ENCODE measurements at places on chromosomes 1 and 21. TPM values are rescaled to one million over a fixed set of nuclear protein-coding genes. Genes with fewer than 3 reads are reported as not detected.

ADAM30 gene
- not detected for total RNA-seq

HJV gene
- total RNA-seq = not detected

MCOLN3 gene
- total RNA-seq = 7.2 TPM

C1QA gene
- total RNA-seq = not detected

GRCh38 chr21:35737899-35738346 lies 322.4 kb downstream of the SETD4 start:
- DNase-seq = no peak

GRCh38 chr21:31557421-31558188 lies 101.9 kb upstream of the SOD1 start:
- DNase-seq = peak; percentile 72

GRCh38 chr1:54012863-54013262 lies 5.1 kb downstream of the LDLRAD1 start:
- no peak for DNase-seq

DNA sequence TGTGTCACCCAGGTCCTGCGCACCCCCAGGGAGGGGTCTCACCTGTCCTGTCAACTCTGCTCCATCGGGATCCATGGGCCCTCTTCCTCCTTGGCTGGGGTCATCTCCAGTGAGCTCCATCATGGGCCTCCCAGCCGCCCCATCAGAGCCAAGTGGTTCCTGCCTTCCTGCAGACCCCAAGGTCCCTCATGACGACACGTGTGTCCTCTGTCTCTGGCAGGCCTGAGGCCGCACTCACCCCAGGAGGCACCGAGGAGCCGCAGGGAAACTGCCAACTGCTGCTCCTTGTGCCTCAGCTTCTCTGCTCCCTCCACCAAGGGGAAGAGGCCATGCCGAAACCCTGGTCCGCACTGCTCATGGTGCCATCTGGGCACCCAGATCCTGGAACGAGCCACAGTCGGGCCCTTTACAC lies 46.8 kb downstream of the COL18A1 start:
- DNase-seq = no peak

GRCh38 chr1:114345930-114346479 lies 165.0 kb downstream of the TRIM33 start:
- DNase-seq = peak; percentile 70

DNA sequence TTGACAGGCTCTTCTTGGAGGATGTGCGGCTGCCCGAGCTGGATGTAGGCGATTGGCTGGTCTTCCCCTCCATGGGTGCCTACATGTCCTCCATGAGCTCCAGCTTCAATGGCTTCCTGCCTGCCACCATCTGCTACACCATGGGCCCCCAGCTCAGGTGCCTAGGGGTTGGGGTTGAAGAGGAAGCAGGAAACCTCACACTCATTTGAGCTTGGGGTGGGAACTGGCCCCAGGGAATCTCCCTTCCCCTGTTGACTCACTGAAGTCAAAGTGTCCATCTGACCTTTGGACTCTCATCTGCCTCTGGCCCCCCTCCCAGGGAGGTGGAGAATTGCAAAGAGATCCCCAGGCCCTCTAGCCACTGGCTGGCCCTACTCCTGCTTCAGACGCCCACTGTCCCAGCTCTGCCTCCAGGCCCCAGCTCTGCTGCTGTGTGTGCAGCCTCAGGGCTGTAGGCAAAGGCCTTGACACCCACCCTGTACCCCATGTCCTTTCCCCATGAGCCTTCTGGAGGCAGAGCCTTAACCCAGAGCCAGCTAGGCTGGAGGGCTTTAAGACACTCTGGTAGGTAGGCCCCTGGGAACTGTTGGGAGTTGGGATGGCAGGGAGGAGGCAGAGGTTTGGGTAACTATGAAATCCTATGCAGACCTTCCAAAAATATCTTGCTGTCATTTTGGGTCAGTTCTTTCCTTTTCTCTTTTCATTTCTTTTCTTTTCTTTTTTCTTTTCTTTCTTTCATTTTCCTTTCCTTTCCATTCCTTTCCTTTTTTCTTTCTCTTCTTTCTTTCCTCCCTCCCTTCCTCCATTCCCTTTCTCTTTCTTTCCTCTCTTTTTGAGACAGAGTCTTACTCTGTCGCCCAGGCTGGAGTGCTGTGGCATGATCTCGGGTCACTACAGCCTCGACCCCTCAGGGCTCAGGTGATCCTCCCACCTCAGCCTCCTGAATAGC lies 66.9 kb upstream of the TINAGL1 start:
- DNase-seq = no peak

- no peak for DNase-seq
Measured at GRCh38 chr1:11784993-11785769, 20.6 kb downstream of the MTHFR start.

- DNase-seq = no peak
Measured at GRCh38 chr1:19892628-19893168, 10.5 kb downstream of the OTUD3 start.

DNA sequence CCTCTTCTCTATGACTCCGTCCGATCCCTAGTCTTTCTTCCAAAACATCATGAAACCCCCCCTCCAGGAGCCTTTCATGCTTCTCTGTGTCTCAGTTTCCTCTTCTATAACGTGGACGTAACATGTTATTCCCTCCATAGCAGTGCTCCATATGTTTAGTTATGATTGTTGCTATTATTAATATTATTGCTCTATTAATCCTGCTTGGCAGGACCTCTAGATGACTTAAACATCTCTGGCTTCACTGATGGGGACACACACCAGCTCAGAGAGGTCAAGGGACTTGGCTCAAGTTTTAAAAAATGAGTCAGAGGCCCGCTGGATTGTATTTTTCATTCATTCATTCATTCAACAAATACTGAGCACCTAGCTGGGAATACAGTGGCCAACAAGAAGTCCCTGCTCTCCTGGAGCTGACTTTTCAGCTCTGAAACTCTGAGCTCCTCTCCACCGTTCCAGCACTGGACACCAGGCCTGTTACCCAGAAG lies 404 bp upstream of the CPLANE2 start:
- no peak for DNase-seq

GRCh38 chr21:17697473-17697872 lies 84.8 kb upstream of the BTG3 start:
- no peak for DNase-seq

- no peak for DNase-seq
Measured at GRCh38 chr21:28892199-28893111, 100.2 kb downstream of the LTN1 start.

DNA sequence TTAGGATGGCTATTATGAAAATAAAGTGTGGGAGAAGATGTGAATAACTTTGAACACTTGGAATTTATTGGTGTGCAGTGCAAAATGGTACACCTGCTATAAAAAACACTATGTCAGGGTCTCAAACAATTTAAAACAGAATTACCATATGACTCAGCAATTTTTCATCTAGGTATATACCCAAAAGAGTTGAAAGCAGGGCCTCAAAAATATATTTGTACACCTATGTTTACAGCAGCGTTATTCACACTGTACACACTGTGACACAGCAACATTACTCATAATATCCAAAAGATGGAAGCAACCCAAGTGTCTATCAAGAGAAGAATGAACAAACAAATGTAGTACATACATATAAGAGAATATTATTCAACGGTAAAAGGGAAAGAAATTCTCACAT lies 75.8 kb downstream of the SPATA6 start:
- DNase-seq = no peak

- DNase-seq = no peak
Measured at GRCh38 chr21:8994640-8995511, 1526.5 kb upstream of the TPTE start.

DNA sequence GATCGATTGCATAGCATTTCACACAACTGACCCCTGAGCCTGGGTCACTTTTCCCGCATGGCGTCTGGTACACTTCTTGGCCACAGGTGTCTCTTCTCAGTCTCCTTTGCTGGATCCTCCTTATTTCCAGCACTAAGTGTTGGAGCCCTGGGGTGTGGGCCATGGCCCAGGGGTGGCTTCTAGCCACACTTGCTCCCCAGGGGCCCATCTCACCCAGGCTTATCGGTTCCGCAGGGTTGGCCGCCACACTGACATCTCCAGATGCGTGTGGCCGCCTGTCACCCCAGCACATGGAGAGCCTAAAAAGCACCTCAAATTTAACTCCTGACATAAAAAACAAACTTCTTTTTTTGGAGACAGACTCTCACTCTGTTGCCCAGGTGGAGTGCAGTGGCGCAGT lies 2.4 kb downstream of the THAP3 start:
- DNase-seq = no peak

- no peak for DNase-seq
Measured at GRCh38 chr1:19353596-19353995, 41.5 kb downstream of the SLC66A1 start.
